ENCODE measurements at places on chromosomes 4 and X.

DNA sequence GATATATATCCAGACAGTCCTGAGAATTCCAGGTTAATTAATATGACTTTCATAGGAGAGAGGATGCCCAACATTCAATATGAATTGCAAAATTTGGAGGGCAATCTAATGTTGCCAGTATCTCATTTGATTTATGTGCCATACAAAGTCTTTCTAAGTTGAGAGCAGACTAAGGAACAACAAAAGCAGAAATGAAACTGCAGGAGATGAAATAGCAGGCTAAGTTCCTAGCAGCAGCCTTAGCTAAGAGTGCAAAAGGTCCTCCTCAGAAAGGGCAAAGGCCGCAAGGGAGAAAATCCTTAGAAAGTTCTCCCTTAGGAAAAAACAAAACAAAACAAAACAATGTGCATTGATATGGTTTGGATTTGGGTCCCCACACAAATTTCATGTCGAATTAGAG lies 602.9 kb upstream of the HTR2C start:
- H3K27ac ChIP-seq, result no peak overlapping the region
- no peaks in the 10 kb centered on the region for H3K4me1 ChIP-seq
- no peak overlapping the region for H3K4me3 ChIP-seq
- H3K36me3 ChIP-seq, result no peaks in the 10 kb centered on the region
- no peak for DNase-seq
- peaks cover 64% of the 10 kb centered on the region for H3K27me3 ChIP-seq

GRCh38 chr4:165096776-165097175 lies 15.9 kb downstream of the TMEM192 start:
- H3K27ac ChIP-seq, result no peak overlapping the region
- no peaks in the 10 kb centered on the region for H3K27me3 ChIP-seq
- H3K4me1 ChIP-seq, result no peaks in the 10 kb centered on the region
- peaks cover 92% of the 10 kb centered on the region for H3K36me3 ChIP-seq
- H3K4me3 ChIP-seq, result no peak overlapping the region

DNA sequence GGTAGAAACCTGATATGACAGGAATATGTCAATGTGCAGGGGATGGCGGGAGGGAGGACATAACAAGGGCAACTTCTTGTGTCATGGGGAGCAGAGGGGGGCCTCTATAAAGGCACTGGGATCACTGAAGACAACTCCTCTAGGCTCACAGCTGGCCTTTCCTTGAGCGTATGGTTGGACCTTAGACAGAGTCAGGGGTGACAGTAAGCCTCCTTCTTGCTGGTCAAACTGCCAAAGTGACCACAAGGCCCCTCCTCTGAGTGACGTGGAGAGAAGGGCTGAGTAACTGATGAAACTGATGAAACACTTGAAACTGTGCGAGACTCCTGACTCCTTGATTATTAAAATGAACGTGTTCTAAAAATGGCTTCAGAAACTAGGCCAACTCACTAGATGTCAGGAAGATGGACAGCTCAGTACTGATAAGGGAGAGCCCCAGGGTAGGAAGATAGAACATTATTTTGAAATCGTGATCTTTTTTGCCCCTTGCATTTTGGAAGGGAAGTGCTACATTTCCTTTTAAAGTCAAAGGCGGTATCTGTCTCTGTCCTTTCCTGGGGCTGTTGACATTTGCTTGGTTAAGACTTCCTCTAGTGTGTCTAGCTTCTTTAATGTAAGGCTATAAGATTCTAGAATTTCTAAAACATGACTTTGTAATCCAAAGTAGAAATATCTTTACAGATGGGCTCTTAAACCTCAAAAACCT lies 1.6 kb downstream of the RAB33A start:
- peak overlapping the region; percentile 46 for H3K27ac ChIP-seq
- DNase-seq, result peak; percentile 62
- H3K27me3 ChIP-seq, result peaks cover 43% of the 10 kb centered on the region
- H3K36me3 ChIP-seq, result no peaks in the 10 kb centered on the region

GRCh38 chr4:15811703-15812337 lies 33.7 kb downstream of the CD38 start:
- H3K36me3 ChIP-seq, result no peaks in the 10 kb centered on the region
- no peak overlapping the region for H3K27ac ChIP-seq

- no peak overlapping the region for H3K27ac ChIP-seq
- DNase-seq, result no peak
- no peaks in the 10 kb centered on the region for H3K4me1 ChIP-seq
- no peaks in the 10 kb centered on the region for H3K36me3 ChIP-seq
Measured at GRCh38 chr4:96874657-96875056, 1034.8 kb downstream of the PDHA2 start.

- no peak overlapping the region for H3K27ac ChIP-seq
- peaks cover 13% of the 10 kb centered on the region for H3K4me1 ChIP-seq
- DNase-seq, result no peak
- no peak overlapping the region for H3K4me3 ChIP-seq
- peaks cover 7% of the 10 kb centered on the region for H3K36me3 ChIP-seq
Measured at GRCh38 chr4:102560571-102561341, 59.6 kb downstream of the NFKB1 start.

GRCh38 chr4:123624959-123625358 lies 228.4 kb downstream of the SPRY1 start:
- H3K4me1 ChIP-seq, result no peaks in the 10 kb centered on the region
- H3K4me3 ChIP-seq, result no peak overlapping the region
- H3K27me3 ChIP-seq, result peaks cover 8% of the 10 kb centered on the region
- no peak for DNase-seq
- H3K27ac ChIP-seq, result no peak overlapping the region

GRCh38 chr4:125266901-125267604 lies 47.7 kb upstream of the FAT4 start:
- H3K4me3 ChIP-seq, result peak overlapping the region; percentile 63
- H3K27me3 ChIP-seq, result no peaks in the 10 kb centered on the region
- H3K4me1 ChIP-seq, result peaks cover 13% of the 10 kb centered on the region
- peak overlapping the region; percentile 57 for H3K27ac ChIP-seq

DNA sequence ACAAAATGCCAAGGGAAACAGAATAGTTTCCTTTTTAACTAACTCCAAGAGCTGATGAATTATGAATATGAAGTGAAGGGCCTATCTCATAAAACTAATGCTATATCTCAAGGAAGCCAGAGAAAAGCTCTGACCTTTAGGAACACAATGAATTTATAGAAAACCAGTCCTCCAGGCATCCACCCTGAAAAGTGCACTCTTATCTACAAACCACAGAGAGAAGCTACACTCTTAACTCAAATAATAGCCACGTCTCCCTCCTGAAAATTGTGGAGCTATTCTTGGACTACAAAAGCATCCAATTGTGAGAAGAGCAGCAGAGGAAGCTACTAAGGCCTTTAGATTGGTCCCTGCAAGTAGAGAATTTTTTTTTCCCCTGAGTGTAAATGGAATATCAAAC lies 253.9 kb downstream of the IL15 start:
- no peak overlapping the region for H3K4me3 ChIP-seq
- H3K4me1 ChIP-seq, result no peaks in the 10 kb centered on the region
- DNase-seq, result no peak
- peaks cover 5% of the 10 kb centered on the region for H3K36me3 ChIP-seq
- no peaks in the 10 kb centered on the region for H3K27me3 ChIP-seq
- H3K27ac ChIP-seq, result no peak overlapping the region

DNA sequence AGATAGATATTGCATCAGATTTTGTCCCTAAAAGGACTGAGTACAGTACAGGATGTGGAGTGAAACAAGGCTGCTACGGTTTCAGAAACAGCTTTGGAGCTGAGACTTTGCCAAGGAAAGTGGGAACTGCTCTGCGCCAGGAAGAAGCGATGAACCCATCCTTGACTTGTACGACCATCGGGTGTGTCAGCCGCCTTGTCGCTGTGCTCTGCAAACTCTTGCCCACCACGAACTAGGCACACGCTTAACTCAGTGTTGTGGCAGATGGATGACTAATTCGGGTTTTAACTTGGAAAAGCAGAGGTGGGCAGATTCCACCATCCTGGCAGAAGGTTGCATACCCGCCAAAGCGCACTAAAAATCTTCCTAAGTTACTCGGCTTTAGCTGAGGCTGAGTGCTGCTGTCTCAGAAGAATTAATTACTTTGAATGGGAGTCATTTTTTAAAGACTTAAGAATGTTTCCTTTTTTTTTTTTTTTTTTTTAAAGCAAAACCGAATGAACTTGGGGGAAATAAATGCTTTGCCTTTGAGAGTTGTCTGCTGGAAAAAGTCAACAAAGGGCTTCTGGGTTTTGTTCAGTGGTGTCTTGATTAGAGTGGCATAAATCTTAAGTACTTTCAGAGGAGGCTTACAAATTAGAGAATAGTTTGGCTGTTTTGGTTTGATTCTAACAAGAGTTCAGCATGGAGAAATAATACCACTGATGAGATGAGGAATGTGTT lies 69.5 kb downstream of the SHROOM2 start:
- no peaks in the 10 kb centered on the region for H3K27me3 ChIP-seq
- DNase-seq, result no peak
- no peaks in the 10 kb centered on the region for H3K36me3 ChIP-seq
- H3K4me3 ChIP-seq, result no peak overlapping the region

DNA sequence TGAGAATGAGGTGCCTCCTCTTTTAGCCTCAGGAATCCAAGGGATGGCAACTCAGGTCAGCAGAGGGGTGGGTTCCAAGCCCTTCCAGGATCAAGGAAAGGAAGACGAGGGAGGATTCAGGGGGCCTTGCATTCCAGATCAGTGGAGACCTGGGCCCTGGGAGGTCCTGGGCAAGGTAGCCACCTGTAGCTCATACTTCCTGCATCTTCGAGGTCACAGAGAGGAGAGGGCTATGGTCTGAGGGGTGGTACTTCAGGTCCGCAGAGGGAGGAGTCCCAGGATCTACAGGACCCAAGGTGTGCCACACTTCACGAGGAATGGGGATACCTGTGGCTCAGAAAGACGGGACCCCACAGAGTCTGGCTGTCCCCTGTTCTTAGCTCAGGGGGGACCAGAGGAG lies 9.2 kb downstream of the MAGEA4 start:
- H3K4me3 ChIP-seq, result no peak overlapping the region
- DNase-seq, result no peak
- H3K4me1 ChIP-seq, result no peaks in the 10 kb centered on the region
- H3K27me3 ChIP-seq, result no peaks in the 10 kb centered on the region
- no peaks in the 10 kb centered on the region for H3K36me3 ChIP-seq

DNA sequence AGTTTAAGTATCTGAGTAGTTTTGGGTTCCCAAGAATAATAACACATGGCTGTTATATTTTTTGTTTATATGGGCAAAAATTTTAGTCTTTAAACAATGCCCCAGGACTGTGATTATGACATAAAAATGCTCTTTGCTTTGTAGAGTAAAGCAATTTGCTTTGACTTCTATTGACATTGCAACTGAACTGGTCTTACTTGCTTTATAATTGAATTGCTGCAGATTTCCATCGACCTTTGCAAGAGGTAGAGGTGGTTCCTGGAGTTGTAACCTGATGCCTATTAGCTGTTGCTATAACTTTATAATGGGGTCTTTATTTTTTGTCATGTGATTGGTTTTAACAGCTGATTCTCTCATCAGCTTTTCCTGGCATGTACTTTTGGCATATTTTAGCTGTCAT lies 302.9 kb downstream of the ARHGAP10 start:
- no peaks in the 10 kb centered on the region for H3K27me3 ChIP-seq
- peaks cover 8% of the 10 kb centered on the region for H3K4me1 ChIP-seq
- H3K36me3 ChIP-seq, result peaks cover 6% of the 10 kb centered on the region
- H3K4me3 ChIP-seq, result no peak overlapping the region
- H3K27ac ChIP-seq, result no peak overlapping the region

DNA sequence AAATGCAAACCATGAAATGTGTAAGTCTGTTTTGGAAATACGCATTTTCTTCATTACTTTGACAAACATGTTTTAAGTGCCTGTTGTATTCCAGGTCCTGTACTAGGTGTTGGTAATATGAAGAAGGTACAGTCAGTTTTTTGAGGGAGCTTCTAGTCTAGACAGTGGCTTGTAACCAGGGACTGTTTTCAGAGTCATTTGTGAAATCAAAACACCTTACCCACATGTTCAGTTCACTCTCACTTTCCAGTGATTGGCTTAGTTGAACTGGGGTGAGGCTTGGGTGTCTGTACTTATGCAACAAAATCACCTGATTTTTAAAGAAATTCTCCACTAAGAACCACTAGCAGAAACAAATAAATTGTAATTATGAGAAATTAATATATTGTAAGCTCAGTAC lies 16.4 kb downstream of the DCLK2 start:
- no peaks in the 10 kb centered on the region for H3K4me1 ChIP-seq
- no peaks in the 10 kb centered on the region for H3K27me3 ChIP-seq
- no peak overlapping the region for H3K27ac ChIP-seq
- no peaks in the 10 kb centered on the region for H3K36me3 ChIP-seq
- H3K4me3 ChIP-seq, result no peak overlapping the region
- no peak for DNase-seq

DNA sequence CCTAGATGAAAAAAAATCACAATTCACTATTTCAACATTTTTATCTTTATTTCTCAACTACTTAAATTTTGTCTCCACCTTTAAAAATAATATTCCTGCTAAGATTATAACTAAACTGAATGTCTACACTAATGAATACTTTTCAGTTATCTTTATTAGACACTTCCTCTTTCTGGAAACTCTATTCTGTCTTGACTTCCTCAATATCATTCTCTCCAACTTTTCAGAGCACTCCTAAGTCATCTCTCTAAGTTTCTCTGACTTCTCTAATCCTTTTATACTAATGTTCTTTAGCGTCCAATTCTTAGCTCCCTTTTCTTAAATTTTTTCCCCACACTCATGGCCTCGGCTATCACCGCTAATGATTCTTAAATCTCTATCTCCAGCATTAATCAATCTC lies 374.2 kb downstream of the FBXO8 start:
- no peak for DNase-seq
- no peak overlapping the region for H3K27ac ChIP-seq
- peaks cover 51% of the 10 kb centered on the region for H3K27me3 ChIP-seq
- no peaks in the 10 kb centered on the region for H3K4me1 ChIP-seq

DNA sequence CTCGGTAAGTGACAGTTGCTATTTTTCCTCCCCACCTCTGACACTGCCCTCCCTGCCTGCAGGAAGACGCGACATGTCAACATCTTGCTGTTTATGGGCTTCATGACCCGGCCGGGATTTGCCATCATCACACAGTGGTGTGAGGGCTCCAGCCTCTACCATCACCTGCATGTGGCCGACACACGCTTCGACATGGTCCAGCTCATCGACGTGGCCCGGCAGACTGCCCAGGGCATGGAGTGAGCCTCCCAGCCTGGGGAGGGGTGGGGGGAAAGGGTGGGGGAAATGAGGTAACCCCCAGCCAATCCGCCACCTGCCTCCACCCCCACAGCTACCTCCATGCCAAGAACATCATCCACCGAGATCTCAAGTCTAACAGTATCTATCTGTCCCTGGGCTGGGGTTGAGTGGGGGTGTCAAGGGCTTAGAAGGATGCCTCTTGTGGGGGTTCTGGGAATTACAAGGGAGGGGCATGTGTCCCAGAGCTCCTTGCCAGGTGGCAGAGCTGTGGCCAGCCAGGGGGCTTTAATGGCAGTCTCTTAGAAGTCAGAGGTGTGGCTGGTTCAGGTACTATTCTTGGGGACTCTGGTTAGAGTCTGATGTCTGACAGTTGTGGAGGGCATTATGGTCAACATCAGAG lies 7.8 kb downstream of the ARAF start:
- peaks cover 59% of the 10 kb centered on the region for H3K36me3 ChIP-seq
- no peaks in the 10 kb centered on the region for H3K27me3 ChIP-seq
- H3K4me3 ChIP-seq, result no peak overlapping the region
- peaks cover 11% of the 10 kb centered on the region for H3K4me1 ChIP-seq
- no peak overlapping the region for H3K27ac ChIP-seq
